ENCODE measurements at places on chromosomes 6 and 20.

GRCh38 chr6:122223251-122223650, 176.2 kb upstream of the HSF2 start:
- DNase-seq = no peak

DNA sequence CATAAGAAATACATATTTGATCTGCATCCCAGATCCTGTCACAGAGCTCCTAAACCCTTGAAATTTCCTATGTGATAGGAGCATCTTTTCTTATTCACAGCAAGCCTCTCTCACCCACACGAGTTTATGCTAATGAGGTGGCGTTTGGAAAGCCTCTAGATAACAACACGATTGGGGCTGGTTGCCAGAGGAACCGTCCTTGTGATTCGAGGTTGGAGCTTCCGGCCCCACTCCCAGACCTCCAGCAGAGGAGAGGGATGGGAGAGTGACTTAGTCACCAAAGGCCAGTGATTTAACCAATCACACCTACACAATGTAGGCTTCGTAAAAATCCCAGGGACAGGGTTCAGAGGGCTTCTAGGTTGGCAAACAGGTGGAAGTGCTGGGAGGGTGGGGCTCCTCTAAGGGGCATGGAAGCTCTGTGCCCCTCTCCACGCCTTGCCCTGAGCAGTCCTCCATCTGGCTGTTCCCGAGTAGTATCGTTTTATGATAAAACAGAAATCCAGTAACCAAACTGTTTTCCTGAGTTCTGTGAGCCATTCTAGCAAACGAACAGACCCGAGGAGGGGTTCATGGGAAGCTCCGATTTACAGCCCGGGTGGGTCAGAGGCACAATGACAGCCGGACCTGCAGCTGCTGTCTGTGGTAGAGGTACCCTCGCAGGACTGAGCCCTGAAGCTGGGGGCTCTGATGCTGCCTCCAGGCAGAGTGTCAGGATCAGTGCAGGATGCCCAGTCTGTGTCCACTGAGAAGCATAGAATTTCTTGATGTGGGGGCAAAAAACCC, 238.1 kb upstream of the ARID1B start:
- DNase-seq = no peak

GRCh38 chr20:60035-60918, 27.2 kb upstream of the DEFB125 start:
- no peak for DNase-seq

DNA sequence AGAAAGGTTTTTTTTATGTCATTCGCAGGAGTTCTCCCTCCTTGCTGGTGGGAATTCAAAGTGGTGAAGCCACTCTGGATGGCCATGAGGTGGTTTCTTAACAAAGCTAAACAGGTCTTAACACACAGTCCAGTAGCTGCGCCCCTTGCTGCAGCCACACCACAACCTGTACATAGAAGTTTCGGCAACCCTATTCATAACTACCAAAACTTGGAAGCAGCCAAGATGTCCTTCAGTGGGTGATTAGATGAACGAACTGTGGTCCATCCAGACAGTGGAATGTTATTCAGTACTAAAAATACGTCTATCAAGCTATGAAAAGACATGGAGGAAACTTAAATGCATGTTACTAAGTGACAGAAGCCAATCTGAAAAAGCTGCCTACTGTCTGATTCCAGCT, 78.9 kb downstream of the FAM120B start:
- DNase-seq = no peak

- peak; percentile 82 for DNase-seq
Observed at GRCh38 chr20:62685781-62686555, 22.7 kb upstream of the NTSR1 start.

GRCh38 chr20:26279238-26279637, 582.6 kb upstream of the ZNF337 start:
- no peak for DNase-seq

GRCh38 chr6:52210227-52210626, 24.1 kb downstream of the IL17A start:
- no peak for DNase-seq

GRCh38 chr6:64084185-64084663, 448.6 kb downstream of the PHF3 start:
- DNase-seq = no peak

DNA sequence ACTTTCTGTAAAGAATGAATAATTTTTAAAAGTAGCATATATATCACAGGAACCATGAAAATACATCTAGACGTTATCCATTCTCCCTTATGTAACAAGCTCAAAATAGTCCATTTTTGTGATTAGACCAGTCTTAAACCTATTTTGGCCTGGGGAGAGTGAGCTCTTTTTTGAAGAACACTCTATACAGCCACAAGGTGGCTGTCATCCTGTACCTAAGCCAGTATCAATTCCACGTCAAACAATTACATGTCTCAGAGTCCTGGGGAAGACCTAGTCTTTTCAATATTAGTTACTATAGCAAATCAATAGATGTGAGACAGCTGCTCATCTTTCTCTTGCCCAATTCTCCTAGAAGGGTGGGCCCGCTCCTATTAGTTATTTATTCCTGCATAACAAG, 28.4 kb downstream of the FBXO5 start:
- no peak for DNase-seq

- DNase-seq = no peak
Observed at GRCh38 chr6:145151624-145152023, 583.7 kb downstream of the EPM2A start.

DNA sequence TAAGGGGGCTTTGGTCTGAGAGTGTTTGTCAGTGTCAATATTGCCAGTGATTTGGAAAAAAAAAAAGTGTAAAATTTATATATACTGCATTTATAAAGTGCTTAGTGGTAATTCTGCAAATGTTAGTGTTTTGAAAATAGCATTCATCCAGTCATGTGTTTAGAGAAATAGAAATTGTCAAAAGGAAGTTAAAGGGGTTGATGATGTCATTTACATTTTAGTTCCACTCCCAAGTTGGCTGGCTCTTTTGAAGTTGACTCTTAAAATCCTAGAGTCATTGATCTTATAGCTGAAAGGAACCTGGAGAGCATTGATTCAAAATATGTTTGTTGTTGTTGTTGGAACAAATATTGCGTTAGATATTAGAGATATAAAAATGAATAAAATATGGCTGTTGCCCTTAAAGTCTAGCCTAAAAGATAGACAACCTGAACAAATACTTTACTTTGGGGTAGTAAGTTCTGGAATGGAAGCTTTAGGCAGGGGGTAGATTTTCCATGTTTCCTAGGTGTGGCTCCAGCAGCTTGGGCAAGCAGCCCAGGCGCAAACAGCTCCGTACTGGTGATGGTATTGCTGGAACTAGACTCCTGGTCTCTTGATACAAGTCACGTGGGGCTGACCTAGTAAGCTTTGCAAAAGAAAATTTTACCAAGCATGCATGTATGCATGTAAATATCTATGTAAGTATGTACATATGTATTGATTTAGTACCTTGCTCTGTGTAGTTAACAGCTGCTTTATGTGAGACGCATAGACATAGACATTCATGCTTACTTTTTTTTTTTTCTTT, 46.3 kb downstream of the HIVEP1 start:
- no peak for DNase-seq

DNA sequence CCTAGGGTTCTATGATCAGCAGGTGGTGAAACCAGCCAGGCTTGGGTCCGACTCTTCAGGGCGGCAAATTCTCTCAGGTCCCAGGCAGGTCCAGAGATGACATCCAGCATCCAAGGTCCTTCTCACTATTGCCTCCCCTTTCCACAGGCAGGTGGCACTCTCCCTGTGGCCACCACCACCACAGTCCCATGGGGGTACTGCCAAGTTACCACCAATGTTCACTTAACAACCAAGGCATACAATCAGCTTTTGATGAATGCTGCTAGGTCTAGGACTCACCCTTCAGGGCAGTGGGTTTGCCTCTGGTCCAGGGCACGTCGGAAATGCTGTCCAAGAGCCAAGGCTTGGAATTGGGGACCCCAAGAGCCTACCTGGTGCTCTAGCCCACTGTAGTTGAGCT, 40.4 kb upstream of the UTRN start:
- DNase-seq = no peak

- DNase-seq = no peak
Observed at GRCh38 chr6:138539876-138540275, 40.6 kb upstream of the NHSL1 start.
